ENCODE measurements at places on chromosomes 16 and 17. TPM values are rescaled to one million over a fixed set of nuclear protein-coding genes. Genes with fewer than 3 reads are reported as not detected.

GRCh38 chr16:76265434-76266045, 11.7 kb upstream of the CNTNAP4 start:
- no peaks in the 10 kb centered on the region for H3K27me3 ChIP-seq
- no peaks in the 10 kb centered on the region for H3K4me1 ChIP-seq
- no peak for DNase-seq
- H3K4me3 ChIP-seq = no peak overlapping the region
- no peaks in the 10 kb centered on the region for H3K36me3 ChIP-seq

CLDN7 gene
- 0.36 TPM for total RNA-seq

GRCh38 chr17:28407974-28408306, 1.9 kb upstream of the SLC46A1 start:
- peaks cover 9% of the 10 kb centered on the region for H3K4me1 ChIP-seq
- no peak overlapping the region for H3K4me3 ChIP-seq
- peaks cover 6% of the 10 kb centered on the region for H3K27me3 ChIP-seq
- DNase-seq = no peak

DNA sequence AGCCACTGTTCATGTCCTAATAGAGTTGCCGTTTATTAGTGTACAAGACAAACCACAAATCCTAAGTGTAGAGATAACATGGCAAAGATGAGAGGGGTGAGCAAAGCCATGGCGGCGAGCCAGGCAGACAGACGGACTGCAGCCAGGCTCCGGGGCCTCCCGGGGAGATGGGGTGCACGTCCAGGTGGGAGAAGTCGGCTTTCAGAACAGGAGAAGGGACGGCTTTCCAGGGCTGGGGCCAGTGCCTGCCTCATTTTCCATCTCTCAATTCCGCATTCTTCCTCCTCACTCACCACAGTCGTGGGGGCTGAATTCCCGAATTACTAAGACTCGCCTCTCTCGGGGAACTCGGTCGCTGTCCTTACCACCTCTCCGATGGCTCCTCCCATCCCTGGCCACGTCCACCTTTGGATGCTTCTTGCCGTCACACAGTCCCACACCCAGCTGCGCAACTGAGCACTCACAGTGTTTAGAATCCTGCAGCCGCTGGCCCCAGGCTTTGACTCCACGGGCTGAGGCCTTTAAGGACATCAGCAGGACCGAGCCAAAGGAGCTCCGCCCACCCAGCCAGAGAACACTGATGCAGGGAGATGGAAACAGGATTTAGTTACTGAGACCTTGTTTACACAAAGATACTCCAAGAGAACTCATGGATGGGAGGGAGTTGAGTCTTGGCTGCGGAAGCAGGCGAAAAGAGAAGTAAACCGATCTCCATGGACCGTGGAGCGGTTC, 59.7 kb downstream of the RNF112 start:
- no peaks in the 10 kb centered on the region for H3K27me3 ChIP-seq
- DNase-seq = peak; percentile 87
- H3K4me1 ChIP-seq = peaks cover 6% of the 10 kb centered on the region
- no peak overlapping the region for H3K27ac ChIP-seq
- H3K36me3 ChIP-seq = no peaks in the 10 kb centered on the region

DNA sequence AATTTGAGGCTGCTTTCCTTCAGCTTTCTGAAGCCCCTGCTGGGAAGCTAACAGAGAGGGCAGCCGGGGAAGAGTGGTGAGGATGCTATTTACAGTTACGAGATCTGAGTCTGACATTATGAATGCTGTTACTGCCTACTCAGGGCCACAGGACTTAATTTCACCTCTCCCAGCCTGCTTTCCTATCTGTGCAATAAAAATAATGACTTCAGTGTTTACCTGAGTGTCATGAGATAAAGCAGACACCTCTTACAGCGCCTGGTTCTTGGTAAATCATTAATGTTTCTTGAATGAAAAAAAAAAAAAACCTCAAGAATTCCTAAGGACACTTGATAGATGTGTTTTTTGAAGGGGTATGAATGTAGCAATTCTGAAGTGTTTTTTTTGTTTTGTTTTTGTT, 24.2 kb upstream of the CPHXL start:
- DNase-seq = no peak
- no peak overlapping the region for H3K27ac ChIP-seq
- no peak overlapping the region for H3K4me3 ChIP-seq
- H3K36me3 ChIP-seq = no peaks in the 10 kb centered on the region
- H3K27me3 ChIP-seq = no peaks in the 10 kb centered on the region

GRCh38 chr17:79201536-79202227, 127.1 kb downstream of the ENGASE start:
- H3K4me3 ChIP-seq = no peak overlapping the region
- H3K27me3 ChIP-seq = no peaks in the 10 kb centered on the region
- peak; percentile 93 for DNase-seq
- H3K36me3 ChIP-seq = no peaks in the 10 kb centered on the region
- no peak overlapping the region for H3K27ac ChIP-seq

DNA sequence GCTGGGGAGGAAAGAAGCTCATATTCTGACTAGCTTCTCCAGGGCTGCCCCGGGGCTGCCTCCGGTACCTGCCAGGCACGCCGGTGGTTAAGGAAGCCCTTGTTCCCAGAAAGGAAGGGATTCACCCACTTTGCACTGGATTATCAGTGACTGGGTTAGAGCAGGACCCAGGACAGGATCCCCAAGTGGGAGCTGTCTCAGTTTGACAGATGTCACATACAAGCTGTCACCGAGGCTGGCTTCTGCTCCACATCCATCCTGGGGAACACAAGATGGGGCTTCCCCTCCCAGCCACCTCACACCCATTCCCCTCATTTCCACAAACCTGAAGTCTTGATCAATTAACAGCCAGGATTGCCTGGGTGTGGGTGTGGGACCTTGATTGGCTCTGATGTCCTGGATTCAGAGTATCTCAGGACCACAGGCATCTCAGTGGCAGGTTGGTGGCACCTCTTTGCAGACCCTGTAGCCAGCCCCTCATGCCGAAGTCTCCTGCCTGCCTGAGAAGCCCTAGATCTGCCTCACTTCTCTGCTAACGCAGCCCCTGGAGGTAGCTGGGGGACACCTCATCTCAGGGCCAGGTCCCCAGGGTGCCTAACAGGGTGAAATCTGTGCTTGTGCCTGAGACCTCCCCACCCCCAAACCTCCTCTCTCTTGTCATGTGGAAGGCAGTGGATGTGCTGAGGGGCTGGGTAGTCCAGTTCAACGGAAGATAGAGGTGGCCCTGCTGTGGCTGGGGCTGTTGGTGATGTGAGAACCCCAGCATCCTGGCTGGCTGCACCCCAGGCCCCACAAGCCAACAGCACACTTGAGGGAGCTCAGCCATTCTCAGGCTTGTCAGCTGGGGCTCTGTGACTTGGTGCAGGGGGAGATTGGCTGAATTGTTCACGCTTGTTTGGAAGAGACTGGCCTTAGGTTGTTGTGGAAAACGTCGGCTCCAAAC, 1.4 kb downstream of the CACNG5 start:
- H3K4me1 ChIP-seq = no peaks in the 10 kb centered on the region
- DNase-seq = no peak
- no peak overlapping the region for H3K27ac ChIP-seq
- no peak overlapping the region for H3K4me3 ChIP-seq
- no peaks in the 10 kb centered on the region for H3K36me3 ChIP-seq

GRCh38 chr17:35052241-35052610, 11.3 kb downstream of the RFFL start:
- peak overlapping the region; percentile 68 for H3K27ac ChIP-seq
- no peaks in the 10 kb centered on the region for H3K27me3 ChIP-seq
- H3K4me3 ChIP-seq = no peak overlapping the region
- peaks cover 20% of the 10 kb centered on the region for H3K4me1 ChIP-seq
- peak; percentile 52 for DNase-seq

DNA sequence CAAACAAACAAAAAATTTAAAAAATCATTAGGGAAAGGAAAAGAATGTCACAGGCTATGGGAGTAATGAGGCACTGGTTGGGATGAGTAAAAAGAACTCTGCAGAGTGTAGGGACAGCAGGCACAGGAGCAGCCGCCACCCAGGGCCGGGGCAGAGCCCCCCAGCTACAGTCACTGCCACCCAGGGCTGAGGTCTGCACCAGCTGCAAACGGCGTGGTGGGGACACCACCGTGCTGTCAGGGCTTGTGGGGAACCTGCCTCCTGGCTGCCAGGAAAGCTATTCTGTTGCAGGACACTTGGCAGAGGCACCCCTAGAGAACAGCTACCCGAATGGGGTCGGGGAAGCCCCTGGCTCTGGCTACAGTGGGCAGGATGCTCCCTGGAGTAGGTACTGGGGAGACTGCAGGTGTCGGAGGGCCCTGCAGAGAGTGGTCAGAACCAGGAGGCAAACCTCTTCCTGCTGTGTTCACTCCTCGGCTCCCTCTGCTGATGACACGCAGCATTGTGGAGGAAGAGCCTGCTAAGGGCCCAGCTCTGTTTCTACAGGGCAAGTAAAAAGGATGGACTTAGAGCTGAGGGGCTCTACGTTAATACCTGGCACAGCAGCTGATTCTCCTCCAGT, 32.3 kb upstream of the CAPN15 start:
- peaks cover 20% of the 10 kb centered on the region for H3K36me3 ChIP-seq
- H3K27ac ChIP-seq = no peak overlapping the region
- H3K4me1 ChIP-seq = no peaks in the 10 kb centered on the region

GRCh38 chr16:51801635-51802034, 650.6 kb upstream of the SALL1 start:
- H3K4me1 ChIP-seq = no peaks in the 10 kb centered on the region
- no peak for DNase-seq
- H3K27me3 ChIP-seq = no peaks in the 10 kb centered on the region

DNA sequence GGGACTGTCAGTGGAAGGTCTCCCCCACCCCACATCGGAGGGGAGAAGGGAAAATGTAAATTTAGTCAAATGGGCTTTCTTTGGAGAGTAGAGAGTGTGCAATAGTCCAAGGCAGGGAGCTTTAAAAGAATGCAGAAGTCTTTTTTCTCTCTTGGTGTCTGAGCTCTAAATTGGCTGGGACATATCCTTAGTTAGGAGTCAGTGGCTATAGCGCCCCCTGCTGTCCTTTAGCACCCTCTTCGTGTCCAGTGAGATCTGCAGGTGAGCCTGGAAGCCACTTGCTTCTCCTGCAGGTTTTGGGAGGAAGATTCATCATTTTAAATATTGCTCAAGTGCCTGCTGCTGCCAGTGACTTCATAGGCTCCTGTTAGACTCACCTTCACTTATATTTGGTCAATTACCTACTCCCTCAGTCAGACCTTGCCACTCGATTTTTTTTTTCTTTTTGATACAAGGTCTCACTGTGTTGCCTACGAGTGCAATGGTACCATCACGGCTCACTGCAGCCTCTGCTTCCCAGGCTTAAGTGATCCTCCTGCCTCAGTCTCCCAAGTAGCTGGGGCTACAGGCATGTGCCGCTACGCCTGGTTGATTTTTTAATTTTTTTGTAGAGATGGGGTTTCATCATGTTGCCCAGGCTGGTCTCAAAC, 174.8 kb downstream of the PRKCB start:
- H3K4me1 ChIP-seq = no peaks in the 10 kb centered on the region
- no peak overlapping the region for H3K4me3 ChIP-seq
- DNase-seq = no peak
- H3K36me3 ChIP-seq = no peaks in the 10 kb centered on the region
- no peak overlapping the region for H3K27ac ChIP-seq

- DNase-seq = peak; percentile 60
- H3K36me3 ChIP-seq = no peaks in the 10 kb centered on the region
- H3K27ac ChIP-seq = no peak overlapping the region
- H3K27me3 ChIP-seq = peaks cover 6% of the 10 kb centered on the region
Observed at GRCh38 chr17:50120475-50121253, 9.3 kb downstream of the SAMD14 start.

DNA sequence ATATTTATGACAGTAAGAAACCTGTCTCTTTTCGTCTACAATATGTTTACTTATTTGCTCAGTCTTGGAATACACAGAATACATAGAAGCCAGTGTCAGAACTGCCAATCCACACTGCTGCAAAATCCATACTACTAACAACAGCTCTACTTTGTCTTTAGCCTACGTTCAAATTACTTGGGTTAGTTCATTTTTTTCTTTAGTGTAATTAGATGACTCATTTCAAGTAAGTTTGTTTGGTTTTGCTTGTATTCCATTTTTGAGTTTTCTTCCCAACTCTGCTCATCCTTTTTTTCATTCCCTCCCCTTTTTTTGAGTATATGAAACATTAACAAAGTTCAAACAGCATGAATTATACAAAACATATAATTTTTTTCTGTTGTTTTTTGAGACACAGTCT, 16.9 kb downstream of the CMC2 start:
- no peaks in the 10 kb centered on the region for H3K27me3 ChIP-seq

DNA sequence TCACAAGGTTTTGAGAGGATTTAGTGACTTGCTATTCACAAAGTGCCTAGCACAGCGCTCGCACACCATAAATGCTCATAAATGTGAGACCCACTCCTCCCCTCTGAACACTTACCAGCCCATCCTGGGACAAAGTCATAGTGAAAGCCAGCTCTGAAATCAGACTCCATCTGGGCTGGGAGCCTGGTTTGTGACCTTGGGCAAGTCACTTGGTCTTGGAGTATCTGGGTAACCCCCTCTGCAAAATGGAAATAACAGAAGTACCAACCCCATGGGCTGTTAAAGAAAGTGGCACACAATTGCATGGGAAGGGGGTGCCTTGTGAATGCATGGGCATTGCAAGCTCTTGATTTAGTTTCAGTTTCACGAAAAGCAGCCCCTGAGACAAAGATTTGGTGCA, 104.7 kb upstream of the CDH5 start:
- H3K27me3 ChIP-seq = no peaks in the 10 kb centered on the region
- H3K36me3 ChIP-seq = no peaks in the 10 kb centered on the region
- DNase-seq = no peak
- H3K27ac ChIP-seq = no peak overlapping the region
- peaks cover 22% of the 10 kb centered on the region for H3K4me1 ChIP-seq

DNA sequence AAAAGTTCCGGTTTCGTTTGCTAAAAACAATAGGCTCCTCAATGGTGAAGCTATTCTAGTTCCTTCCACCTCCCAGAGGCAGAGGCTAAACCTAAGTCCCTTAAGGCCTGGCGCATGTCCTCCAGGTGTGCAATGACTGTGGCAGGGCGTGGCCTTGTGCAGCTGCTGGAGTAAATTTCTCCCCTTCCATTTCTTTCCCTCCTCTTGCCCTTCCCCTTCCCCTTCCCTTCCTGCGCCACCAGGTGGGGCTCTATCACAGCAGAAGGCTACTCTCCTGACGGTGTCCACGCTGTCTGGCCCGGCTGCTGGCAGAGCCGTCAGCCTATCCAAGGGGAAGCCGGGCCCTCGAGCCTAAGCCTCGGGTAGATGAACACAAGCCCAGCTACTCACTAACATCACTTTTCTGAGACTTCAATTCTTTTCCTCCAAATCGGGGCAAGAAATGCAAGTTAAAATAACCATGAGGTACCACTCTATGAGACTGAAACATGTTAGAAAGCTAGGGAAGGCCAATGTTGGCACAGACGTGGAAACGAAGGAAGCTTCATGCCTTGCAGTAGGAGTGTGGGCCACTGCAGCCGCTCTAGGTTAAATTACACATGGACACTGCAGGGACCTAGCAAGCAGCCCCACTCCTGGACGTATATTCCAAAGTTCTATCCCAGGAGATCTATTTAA, 34.4 kb downstream of the C16orf78 start:
- no peaks in the 10 kb centered on the region for H3K27me3 ChIP-seq
- no peak overlapping the region for H3K4me3 ChIP-seq
- no peaks in the 10 kb centered on the region for H3K4me1 ChIP-seq
- H3K36me3 ChIP-seq = no peaks in the 10 kb centered on the region
- no peak overlapping the region for H3K27ac ChIP-seq

GRCh38 chr17:45123930-45124796, 8.2 kb downstream of the PLCD3 start:
- no peaks in the 10 kb centered on the region for H3K36me3 ChIP-seq
- H3K4me1 ChIP-seq = peaks cover 24% of the 10 kb centered on the region
- no peaks in the 10 kb centered on the region for H3K27me3 ChIP-seq
- H3K4me3 ChIP-seq = peak overlapping the region; percentile 14

- peak overlapping the region; percentile 97 for H3K4me3 ChIP-seq
- H3K27me3 ChIP-seq = no peaks in the 10 kb centered on the region
- peak; percentile 99 for DNase-seq
- H3K36me3 ChIP-seq = peaks cover 51% of the 10 kb centered on the region
Observed at GRCh38 chr17:81685108-81685507, 1.3 kb downstream of the HGS start.
